GM23248 (cell line): ENCODE measurements at places on chromosomes 4 and X. TPM values are rescaled to one million over a fixed set of nuclear protein-coding genes. Genes with fewer than 3 reads are reported as not detected.
A peak's percentile ranks its signal among the peaks of the same experiment; 100 is the strongest.

Gene POLR2B
- 83.5 and 86.1 TPM in 2 replicates for total RNA-seq

Gene SLC6A8
- 11.7 and 12.5 TPM in 2 replicates for total RNA-seq

- DNase-seq, result no peak
Observed at GRCh38 chr4:104457308-104457981, 37.2 kb downstream of the CXXC4 start.

- no peak for DNase-seq
Observed at GRCh38 chr4:130329036-130329435, 1233.1 kb downstream of the C4orf33 start.

Gene MAGEB2
- not detected in 2 replicates for total RNA-seq

Gene CCNI
- total RNA-seq, result 121 and 125 TPM in 2 replicates

DNA sequence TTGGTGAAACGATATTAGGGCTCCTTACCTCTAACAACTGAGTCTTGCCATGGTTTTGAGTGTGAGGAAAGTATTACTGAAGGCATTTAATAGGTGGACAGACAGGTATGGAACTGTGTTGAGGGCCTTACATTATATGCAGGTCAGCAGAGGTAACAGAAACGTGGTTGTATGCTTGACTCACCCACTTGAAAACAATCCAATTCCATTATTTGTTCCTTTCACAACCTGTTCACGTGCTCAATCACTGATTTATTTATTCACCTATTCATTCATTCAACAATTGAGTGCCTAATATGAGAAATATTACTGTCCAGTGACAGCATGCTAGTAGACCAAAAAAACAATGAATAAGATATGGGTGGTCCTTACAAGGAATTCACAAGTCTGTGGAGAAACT is 33.3 kb upstream of the PPARGC1A start:
- no peak for DNase-seq

GRCh38 chr4:126603825-126604224 is 1028.9 kb upstream of the INTU start:
- no peak for DNase-seq

DNA sequence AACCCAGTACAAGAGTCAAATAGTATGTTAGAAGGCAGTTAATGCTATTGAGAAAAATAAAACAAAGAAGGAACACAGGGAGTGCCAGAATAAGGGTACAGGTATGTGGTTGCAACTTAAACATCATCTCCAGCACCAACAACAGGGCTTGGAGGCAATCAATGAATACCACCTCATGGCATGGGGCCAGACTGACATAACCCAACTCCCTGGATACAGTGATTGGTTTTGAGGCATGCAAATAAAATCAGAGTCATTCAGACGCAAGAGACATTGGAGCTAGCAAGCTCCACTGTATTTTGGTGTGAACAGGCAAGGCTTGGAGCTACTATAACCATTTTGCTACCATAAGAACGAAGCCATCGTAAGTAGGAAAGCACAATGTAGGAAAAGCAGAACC is 56.7 kb downstream of the PPP3CA start:
- no peak for DNase-seq

Gene AFF2
- 0.54 and 1.1 TPM in 2 replicates for total RNA-seq

Gene ETNPPL
- not detected in 2 replicates for total RNA-seq

- DNase-seq, result peak; percentile 41
Observed at GRCh38 chrX:7316280-7316679, 168.3 kb upstream of the PUDP start.

Gene GRIA2
- not detected in 2 replicates for total RNA-seq

Gene TLR2
- total RNA-seq, result not detected in 2 replicates

Gene GRIA3
- total RNA-seq, result 36.0 TPM in 2 replicates

DNA sequence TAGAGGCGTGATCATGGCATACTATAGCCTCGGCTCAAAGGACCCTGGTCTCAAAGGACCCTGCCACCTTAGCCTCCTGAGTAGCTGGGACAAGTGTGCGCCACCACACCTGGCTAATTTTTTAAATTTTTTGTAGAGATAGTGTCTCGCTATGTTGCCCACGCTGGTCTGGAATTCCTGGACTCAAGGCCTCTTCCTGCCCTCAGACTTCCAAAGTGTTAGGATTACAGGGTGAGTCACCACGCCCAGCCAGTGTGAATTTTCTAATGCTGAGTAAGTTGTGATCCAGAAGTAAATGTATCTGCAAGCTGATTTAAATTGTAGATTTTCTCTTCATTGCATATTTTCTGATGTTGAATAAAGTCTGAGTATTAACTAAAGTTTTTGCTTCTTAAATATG is 2.6 kb upstream of the ZNF674 start:
- DNase-seq, result peak; percentile 78

- no peak for DNase-seq
Observed at GRCh38 chrX:49844611-49845010, 15.5 kb downstream of the PAGE4 start.

Gene KCND1
- total RNA-seq, result 0.65 and 1.5 TPM in 2 replicates

GRCh38 chr4:156824451-156825060 is 147.0 kb downstream of the PDGFC start:
- DNase-seq, result no peak

Gene FGFR3
- 0.13 and 0.97 TPM in 2 replicates for total RNA-seq

Gene MAGEA3
- not detected in 2 replicates for total RNA-seq

DNA sequence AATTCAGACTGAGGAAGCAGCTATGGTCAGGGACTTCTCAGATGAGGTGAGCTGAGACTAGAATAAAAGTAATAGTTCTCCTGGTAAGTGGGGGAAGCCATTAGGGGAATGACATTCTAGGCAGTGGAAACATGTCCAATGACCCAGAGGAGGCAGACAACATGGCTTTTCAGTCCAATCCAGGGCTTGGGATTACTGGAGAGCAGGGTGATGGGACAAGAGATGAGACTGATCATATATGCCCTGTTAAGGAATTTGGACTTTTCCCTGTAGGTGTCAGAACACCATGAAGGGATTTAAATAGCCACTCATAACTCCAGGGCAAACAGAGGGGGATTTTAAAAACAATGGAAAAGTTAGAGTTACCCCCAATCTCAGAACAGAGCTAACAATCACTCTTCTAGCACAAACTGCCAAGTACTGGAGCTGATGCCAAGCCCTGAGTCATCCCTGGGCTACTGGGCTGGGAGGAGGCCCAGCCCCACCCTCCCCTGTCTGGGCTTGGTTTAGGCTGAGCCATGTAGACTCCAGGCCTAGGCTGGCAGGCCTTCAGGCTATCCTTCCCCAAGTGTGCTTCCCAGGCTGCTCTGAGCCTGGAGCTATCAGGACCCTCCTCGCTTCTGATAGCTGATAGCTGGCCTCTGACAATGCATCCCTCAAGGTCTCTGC is 22.7 kb upstream of the MSN start:
- peak; percentile 87 for DNase-seq

GRCh38 chr4:47930971-47931804 is 16.8 kb upstream of the NFXL1 start:
- peak; percentile 55 for DNase-seq

- DNase-seq, result peak; percentile 52
Observed at GRCh38 chrX:39648548-39649254, 449.1 kb downstream of the BCOR start.

- peak; percentile 85 for DNase-seq
Observed at GRCh38 chr4:176927664-176928063, 134.9 kb upstream of the VEGFC start.

DNA sequence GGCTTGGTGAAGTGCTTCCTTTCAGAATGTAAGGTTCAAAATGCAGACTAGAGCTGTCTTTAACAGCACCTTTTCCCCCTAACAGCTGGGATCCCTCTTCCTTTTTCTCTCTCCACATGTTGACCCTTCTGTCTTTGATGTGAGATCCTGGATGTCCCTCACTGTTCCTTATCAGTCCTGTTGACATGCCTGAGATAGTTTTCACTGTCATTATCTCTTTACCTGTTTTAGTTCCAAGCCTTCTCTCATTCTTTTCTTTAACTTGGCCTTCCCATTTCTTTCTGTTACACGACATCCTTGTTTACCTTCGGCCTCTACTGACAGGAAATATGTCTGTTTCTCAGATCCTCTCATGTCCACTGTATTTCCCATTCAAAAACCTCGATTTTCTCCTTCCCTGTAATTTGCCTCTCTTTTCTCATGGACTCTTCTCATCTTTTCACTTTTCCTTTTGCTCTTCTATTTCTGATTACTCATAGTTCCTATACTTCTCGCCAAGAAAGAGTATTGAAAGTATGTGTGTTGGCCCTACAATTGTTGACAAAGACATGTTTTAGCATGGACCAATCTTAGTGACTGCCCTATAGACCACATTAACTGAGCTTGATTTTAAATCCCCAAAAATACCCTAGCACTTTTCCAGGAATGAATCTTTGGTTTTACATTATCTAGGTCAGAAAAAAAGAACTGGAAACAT is 1.2 kb upstream of the SOWAHB start:
- peak; percentile 21 for DNase-seq

Gene FABP2
- not detected in 2 replicates for total RNA-seq

DNA sequence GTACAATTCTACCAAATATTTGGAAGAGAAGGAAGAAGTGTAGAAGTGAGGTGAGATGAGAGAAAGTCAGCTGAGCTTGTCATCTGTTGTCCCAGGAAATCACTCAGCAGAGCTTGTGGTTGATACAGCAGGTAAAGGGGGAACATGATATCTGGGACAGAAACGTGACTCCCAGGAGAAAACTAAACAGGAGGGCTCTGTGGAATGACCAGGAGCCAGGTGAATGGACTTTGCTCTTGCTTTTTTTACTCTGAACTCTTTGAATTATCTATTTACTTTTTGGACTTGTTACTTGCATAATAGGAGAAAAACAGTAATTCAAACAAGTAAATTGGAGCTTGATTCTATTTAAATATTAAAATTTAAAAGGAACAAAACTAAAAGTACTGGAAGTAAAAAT is 555.6 kb upstream of the FRG1 start:
- no peak for DNase-seq

DNA sequence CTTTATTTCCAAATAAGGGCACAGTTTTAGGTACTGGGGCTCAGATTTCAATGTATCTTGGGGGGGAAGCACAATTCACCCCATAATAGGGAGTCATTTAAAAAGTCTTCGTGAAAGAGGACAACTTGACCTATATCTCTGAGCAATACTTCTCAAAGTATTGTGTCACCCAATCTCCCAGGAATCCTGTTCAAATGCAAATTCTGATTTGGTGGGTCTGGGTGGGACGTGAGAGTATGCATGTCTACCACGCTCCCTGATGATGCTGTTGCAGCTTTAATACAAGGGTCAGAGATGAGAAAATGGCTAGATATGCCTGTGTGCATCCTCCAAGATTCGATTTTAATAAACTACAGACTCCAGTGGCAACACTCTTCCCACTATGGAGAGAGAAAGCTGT is 514.8 kb downstream of the BCOR start:
- DNase-seq, result no peak

GRCh38 chr4:152590179-152591031 is 54.5 kb upstream of the FBXW7 start:
- peak; percentile 98 for DNase-seq

DNA sequence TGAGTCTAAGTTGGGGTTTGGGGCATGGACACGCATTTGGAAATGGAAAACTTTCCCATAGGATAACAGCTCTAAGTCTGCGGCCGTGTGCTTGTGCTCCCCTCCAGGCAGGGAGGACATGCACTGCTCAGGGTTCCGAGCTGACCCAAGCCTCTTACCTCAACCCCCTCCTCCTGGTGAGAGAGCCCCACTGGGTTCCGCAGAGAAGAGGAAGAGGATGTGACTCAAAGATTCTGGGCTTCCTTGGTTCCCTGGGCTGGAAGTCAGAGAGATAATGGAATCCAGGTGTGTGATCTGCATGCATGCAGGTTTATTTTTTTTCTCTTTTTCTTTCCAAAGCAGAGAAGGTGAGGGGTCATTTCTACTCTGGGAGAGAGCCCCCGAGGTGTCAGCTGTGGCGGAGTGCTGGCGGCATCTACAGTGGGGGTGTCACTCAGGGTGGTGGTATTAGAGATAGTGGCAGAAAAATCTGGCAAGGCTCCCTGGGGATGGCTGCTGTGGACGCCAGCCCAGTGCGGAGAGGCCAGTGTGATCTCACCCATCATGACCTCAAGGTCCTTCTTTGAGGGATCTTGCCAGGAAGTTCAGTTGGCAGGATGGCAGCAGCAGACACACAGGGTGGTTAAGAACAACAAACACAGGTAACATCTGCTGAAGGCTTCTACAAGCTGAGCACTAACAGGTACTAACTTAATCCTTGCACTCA is 168.7 kb upstream of the HAND2 start:
- peak; percentile 46 for DNase-seq

Gene GPRASP1
- 0.38 and 0.54 TPM in 2 replicates for total RNA-seq

GRCh38 chrX:130082244-130083106 is 27.8 kb downstream of the ELF4 start:
- DNase-seq, result peak; percentile 60

Gene RHOH
- not detected in 2 replicates for total RNA-seq

- no peak for DNase-seq
Observed at GRCh38 chr4:26204249-26204825, 116.5 kb upstream of the RBPJ start.

- peak; percentile 10 for DNase-seq
Observed at GRCh38 chrX:50081282-50081889, 119.4 kb downstream of the AKAP4 start.

Gene SHROOM2
- 0.22 and 0.38 TPM in 2 replicates for total RNA-seq

DNA sequence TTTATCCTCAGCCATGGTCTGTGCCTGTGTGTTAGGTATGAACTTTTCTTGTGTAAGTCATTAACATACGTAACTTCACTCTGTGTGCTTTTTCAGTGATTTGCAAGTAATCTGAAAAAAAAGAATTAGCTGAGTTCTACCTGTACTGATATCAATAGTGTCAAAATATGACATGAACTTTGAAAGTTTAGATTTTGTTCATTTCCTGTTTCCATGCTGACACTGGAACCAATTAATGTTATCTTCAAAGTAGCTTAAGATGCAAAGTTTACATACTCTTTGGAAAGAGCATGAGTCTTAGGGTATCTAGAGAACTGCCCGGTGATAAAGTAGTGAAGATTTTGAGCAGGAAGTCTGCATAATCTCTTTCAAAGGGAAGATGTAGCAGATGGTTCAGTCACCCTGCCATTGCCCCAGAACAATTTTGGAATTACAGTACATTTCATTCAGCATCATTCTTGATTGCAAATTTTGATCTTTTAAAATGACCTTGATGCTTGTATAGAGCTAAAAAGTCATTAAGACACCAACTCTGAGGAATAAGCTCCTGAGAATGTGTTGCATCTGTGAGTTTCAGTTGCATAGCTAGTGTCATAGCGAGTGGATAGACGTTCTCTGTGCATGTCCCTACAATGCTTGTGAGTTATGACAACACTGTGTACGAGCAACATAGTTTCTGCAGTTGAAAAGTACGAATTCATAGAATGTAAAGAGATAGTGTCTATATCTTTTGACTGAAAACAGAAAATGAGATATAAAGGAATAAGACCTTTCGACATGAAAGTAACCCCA is 130.5 kb downstream of the PTTG2 start:
- no peak for DNase-seq

GRCh38 chr4:110183643-110184042 is 14.8 kb downstream of the ELOVL6 start:
- no peak for DNase-seq

DNA sequence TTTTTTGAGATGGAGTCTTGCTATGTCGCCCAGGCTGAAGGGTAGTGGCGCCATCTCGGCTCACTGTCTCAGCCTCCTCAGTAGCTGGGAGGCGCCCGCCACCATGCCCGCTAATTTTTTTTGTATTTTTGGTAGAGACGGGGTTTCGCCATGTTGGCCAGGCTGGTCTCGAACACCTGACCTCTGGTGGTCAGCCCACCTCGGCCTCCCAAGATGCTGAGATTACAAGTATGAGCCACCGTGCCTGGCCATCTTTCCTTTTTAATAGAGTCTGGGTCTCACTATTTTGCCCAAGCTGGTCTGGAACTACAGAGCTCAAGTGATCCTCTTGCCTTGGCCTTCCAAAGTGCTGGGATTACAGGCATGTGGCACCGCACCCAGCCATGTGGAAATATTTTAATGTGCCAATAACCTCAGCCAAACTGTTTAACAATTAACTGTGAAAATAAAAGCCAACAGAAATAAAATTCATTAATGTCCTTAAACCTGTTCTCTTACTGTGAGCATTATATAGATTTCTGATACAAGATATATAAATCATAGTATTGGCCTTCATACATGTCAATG is 16.3 kb downstream of the PDS5A start:
- DNase-seq, result no peak
